ENCODE measurements at places on chromosomes 4 and X. TPM values are rescaled to one million over a fixed set of nuclear protein-coding genes. Genes with fewer than 3 reads are reported as not detected.

DNA sequence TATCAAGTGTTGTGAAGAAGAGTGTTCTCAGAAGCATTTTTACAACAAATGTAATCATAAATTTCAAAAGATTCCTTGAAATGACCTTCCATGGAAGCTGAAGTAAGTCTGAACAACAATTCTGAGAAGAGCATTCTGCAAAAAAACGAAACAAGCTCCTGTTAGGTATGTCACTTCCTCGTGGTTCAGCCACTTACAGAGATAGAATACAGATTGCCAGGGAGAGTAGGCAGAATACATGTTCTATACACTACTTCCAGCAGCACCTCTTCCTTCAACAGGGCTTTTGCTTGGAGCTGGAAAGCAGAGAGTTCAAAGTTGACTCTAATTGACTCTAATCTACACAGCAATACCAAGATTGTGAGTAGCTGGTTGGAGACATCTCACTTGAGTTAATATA is 274.5 kb downstream of the ADGRA3 start:
- DNase-seq, result no peak

DNA sequence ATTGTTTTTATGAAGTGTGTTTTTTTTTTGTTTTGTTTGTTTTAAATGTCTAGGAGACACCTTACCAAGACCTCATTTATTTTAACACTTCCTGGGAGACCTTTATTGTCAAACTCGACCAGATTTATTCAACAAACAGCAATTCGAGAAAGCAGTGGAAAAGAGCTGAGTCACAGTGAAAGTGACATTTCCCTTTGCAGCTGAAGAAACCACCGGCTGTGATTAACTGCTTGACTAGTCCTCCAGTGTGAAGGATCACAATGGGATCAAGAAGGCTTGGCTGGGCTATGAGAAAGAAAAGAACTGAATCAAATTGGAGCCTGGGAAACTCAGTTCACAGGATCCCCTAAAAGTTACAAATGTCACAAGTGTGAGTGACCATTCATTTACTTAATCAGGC is 11.9 kb upstream of the ADH7 start:
- no peak for DNase-seq

Gene NHSL2
- 0.78 TPM for total RNA-seq

Gene NAA11
- not detected for total RNA-seq

DNA sequence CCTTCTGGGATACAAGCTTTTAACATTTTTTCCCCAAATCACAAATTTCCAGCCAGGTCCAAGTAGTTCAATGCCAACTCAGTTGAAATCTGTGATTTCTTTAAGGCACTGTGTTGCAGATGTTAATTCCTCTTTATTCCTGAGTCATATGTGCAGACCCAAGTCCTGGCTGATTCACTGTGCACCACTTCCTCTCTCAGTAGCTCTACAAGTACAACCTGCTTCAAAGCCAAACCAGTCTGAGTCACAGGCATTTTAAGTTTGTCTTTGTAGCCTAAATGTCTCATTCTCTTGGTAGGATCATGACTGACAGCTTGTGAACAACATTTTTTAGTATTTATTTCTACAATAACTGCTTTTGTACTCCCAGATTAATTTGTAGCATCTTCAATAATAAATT is 165.6 kb upstream of the S100G start:
- DNase-seq, result peak; percentile 11

- no peak for DNase-seq
Measured at GRCh38 chr4:3797831-3798790, 31.9 kb downstream of the ADRA2C start.

Gene FRMD7
- not detected for total RNA-seq

Gene MMAA
- total RNA-seq, result 10.6 TPM

- DNase-seq, result no peak
Measured at GRCh38 chr4:13782231-13782630, 154.7 kb upstream of the BOD1L1 start.

Gene NDST3
- 39.3 TPM for total RNA-seq

DNA sequence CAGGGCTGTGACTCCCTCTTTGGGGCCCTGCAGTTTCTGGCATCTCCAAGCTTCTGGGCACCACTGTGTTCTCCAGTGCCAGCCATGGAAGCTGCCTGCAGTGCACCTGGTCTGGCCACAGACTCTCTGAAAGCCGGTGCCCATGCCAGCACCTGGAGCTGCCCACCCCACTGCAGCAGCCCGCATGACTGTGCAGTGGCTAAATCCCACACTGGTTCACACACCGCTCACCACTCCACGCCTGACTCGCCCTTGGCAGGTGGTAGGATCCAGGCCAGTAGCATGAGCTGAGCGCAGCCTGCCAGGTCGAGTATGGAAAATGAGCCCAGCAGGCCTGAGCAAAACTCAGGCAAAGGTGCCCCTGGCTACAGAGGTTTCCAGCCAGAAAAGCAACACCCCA is 72.8 kb upstream of the INTU start:
- DNase-seq, result no peak

Gene SPANXC
- total RNA-seq, result not detected

GRCh38 chr4:118277243-118277642 is 75.6 kb downstream of the PRSS12 start:
- no peak for DNase-seq

DNA sequence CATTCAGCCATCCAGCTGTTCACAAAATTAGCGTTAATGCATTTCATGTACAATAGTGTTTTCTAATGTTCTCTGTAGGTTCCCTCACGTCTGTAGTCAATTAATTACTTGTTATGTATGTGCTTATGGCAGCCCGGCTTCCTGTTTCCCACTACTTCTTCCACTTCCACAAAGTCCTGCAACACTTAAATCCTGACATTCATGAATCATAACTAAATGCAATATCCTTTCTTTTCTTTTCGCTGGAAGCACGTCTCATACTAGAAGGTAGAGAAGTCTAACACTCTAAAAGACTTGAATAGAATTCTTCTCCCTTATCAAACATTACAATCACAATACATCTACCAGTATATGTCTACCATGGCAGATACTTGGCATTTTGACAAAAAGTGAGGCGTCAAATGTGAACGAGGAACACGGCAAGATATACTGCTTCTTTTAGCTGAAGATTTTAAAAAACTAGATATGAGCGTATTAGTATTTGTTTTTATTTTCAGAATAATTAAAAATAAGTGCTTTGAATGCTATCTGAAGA is 239.0 kb upstream of the DIAPH2 start:
- no peak for DNase-seq

Gene FGA
- total RNA-seq, result 2.8 TPM

DNA sequence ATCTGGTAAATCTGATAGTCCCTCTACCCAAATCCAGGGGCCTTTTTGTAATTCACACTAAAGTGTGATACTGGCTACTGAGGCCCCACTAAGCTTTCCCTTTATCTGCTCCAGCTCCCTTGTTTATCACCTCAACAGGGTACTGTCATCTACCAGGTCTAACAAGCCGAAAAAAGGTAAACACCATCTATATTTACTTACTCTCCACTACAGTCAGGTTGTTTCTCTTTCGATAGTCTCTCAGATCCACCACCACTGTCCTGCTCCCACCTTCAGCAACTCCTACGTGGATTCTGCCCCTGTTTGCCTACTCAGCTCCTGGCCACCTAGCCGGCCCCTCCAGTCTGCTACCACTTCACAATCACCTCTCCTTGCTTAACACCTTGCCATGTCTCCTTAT is 3.3 kb downstream of the ITIH6 start:
- no peak for DNase-seq

Gene EOLA2
- total RNA-seq, result 11.4 TPM
